ENCODE measurements at places on chromosomes 11 and 22. TPM values are rescaled to one million over a fixed set of nuclear protein-coding genes. Genes with fewer than 3 reads are reported as not detected.

DNA sequence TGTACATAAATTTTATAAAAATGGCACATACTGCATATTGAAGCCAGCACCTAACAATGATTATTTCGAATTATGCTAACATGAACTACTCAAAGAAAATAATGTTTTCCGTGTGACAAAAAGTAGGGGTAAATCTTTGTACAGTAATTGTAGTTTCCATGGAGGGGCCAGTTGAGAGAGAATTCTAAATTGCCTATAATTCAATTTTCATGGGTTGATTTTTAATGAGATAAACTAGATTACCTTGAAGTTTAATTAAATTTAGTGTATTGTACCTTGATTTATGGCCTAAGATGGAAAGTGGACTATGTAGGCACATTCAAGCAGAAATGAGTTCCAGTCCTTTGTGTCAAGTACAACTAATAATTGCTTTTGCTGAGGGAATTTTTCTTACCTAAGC lies 5.0 kb downstream of the APLP2 start:
- no peaks in the 10 kb centered on the region for H3K27me3 ChIP-seq
- DNase-seq: no peak
- no peak overlapping the region for H3K27ac ChIP-seq
- no peak overlapping the region for H3K4me3 ChIP-seq
- no peaks in the 10 kb centered on the region for H3K36me3 ChIP-seq

DNA sequence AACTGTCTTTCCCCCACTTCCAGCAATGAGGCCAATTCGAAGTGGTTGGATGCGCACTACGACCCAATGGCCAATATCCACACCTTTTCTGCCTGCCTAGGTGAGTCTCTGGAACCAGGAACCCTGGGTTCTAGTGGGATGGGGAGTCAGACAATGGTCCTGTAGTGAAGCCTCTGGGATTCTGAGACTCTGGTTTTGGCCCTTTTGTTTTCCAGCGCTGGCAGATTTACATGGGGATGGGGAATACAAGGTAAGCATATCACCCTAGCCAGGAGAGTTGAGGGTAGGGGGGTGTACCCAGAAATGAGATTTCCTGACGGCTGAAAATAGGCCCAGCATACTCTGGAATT lies 530 bp downstream of the BBS1 start:
- DNase-seq: no peak
- peaks cover 31% of the 10 kb centered on the region for H3K36me3 ChIP-seq
- H3K27me3 ChIP-seq: no peaks in the 10 kb centered on the region
- H3K27ac ChIP-seq: peak overlapping the region; percentile 67
- peaks cover 9% of the 10 kb centered on the region for H3K4me1 ChIP-seq
- H3K4me3 ChIP-seq: peak overlapping the region; percentile 84

GRCh38 chr11:37657645-37658044 lies 1059.6 kb upstream of the RAG2 start:
- H3K4me3 ChIP-seq: no peak overlapping the region
- no peak for DNase-seq
- no peaks in the 10 kb centered on the region for H3K36me3 ChIP-seq
- no peak overlapping the region for H3K27ac ChIP-seq
- H3K4me1 ChIP-seq: no peaks in the 10 kb centered on the region

- DNase-seq: no peak
- no peak overlapping the region for H3K4me3 ChIP-seq
- no peaks in the 10 kb centered on the region for H3K27me3 ChIP-seq
- no peaks in the 10 kb centered on the region for H3K4me1 ChIP-seq
- H3K27ac ChIP-seq: no peak overlapping the region
These were observed 68.9 kb downstream of the C11orf65 start for GRCh38 chr11:108398439-108398838.

GRCh38 chr22:38824585-38824984 lies 19.2 kb downstream of the NPTXR start:
- no peaks in the 10 kb centered on the region for H3K27me3 ChIP-seq
- no peak for DNase-seq
- H3K4me1 ChIP-seq: no peaks in the 10 kb centered on the region
- H3K27ac ChIP-seq: no peak overlapping the region
- H3K36me3 ChIP-seq: peaks cover 3% of the 10 kb centered on the region

DNA sequence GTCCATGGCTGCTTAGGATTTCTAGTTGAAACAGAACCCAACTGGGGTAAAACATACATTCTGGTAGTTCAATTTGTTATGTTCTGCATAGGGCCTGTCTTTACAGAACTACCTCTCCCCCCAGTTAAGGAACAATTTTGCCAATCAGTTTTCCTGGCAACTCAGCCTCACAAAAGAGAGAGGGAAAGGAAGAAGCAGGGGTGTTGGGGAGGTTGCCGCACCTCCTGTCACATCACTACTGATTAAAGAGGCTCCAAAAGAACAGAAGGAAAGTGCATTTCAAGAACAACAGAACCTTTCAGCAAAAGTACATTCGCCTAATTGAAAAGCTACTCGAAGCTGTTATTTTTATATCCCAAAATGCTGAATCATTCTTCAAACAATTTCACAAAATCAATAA lies 217.6 kb downstream of the CADM1 start:
- no peaks in the 10 kb centered on the region for H3K36me3 ChIP-seq
- no peaks in the 10 kb centered on the region for H3K27me3 ChIP-seq
- no peak overlapping the region for H3K27ac ChIP-seq
- no peak overlapping the region for H3K4me3 ChIP-seq
- no peaks in the 10 kb centered on the region for H3K4me1 ChIP-seq

DNA sequence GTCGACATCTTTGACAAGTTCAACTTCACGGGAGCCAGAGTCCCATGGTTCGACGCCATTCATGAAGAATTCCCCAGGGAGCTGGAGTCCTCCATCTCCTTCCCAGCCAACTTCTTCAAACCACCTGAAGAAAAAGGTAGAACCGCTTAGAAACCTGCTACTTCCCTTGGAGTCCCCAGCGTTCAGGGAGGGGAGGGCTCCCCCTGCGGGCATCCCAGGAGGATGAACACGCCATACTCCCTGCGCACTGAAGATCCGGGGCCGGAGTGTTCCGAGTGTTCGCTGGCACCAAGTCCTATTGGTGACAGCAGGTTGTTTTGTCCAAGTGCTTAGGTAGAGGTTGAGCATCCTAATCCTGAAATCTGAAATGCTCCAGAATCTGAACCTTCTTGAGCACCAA lies 51.7 kb upstream of the PRODH start:
- no peak overlapping the region for H3K27ac ChIP-seq
- DNase-seq: no peak
- no peaks in the 10 kb centered on the region for H3K4me1 ChIP-seq
- H3K4me3 ChIP-seq: no peak overlapping the region
- H3K36me3 ChIP-seq: no peaks in the 10 kb centered on the region
- no peaks in the 10 kb centered on the region for H3K27me3 ChIP-seq

DNA sequence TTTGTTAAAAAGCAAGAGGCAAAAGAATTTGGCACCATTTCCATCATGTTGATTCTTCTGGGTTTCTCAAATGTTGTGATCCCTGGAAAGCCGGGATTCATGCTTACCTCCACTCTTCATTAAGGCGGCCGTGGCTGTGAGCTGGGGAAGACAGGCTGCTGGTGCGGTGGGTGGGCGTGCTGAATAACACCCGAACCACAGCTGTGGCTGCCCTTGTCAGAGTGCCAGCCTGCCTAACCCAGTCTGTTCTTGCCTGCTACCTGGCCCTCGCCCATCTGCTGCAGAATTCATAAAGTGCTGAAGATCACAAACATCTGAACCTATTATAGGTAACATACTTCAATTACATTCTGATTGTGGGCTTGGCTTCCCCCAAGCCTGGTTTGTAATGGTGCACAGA lies 95.8 kb upstream of the RCN1 start:
- H3K4me1 ChIP-seq: peaks cover 6% of the 10 kb centered on the region
- DNase-seq: no peak
- no peak overlapping the region for H3K4me3 ChIP-seq
- H3K27me3 ChIP-seq: no peaks in the 10 kb centered on the region

- no peak overlapping the region for H3K27ac ChIP-seq
- DNase-seq: no peak
- no peaks in the 10 kb centered on the region for H3K36me3 ChIP-seq
These were observed 48.0 kb downstream of the YAP1 start for GRCh38 chr11:102158164-102158735.

GRCh38 chr11:128525411-128526243 lies 61.7 kb downstream of the ETS1 start:
- H3K27me3 ChIP-seq: no peaks in the 10 kb centered on the region
- H3K27ac ChIP-seq: no peak overlapping the region
- no peak overlapping the region for H3K4me3 ChIP-seq
- H3K36me3 ChIP-seq: no peaks in the 10 kb centered on the region
- DNase-seq: peak; percentile 24

- no peak overlapping the region for H3K27ac ChIP-seq
- no peaks in the 10 kb centered on the region for H3K27me3 ChIP-seq
- no peaks in the 10 kb centered on the region for H3K36me3 ChIP-seq
- H3K4me1 ChIP-seq: peaks cover 30% of the 10 kb centered on the region
These were observed 187.8 kb downstream of the DDX10 start for GRCh38 chr11:108852701-108853100.

GRCh38 chr11:587978-588380 lies 11.7 kb downstream of the PHRF1 start:
- H3K27me3 ChIP-seq: no peaks in the 10 kb centered on the region
- no peak overlapping the region for H3K4me3 ChIP-seq
- DNase-seq: no peak
- no peak overlapping the region for H3K27ac ChIP-seq
- H3K36me3 ChIP-seq: peaks cover 87% of the 10 kb centered on the region
- peaks cover 3% of the 10 kb centered on the region for H3K4me1 ChIP-seq

- H3K27me3 ChIP-seq: no peaks in the 10 kb centered on the region
- peak; percentile 24 for DNase-seq
These were observed 893.5 kb downstream of the TBC1D22A start for GRCh38 chr22:47655930-47656329.

DNA sequence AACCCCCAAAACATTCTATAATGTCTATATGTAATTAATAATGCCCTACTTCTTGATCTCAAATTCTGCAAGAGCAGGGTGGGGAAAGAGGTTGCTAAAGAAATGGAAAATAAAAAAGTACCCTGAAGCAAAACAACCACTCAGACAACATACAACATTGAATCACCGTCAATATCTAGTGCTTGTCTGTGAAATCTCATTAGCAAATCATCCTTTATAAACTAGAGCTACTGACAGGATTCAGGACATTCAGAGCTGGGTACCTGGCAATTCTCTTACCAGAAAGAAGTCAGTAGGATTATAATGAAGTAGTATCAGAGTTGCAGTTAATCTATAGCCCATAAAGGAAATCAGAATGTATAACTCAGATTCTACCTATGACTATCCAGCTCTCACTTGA lies 143.2 kb downstream of the CADM1 start:
- H3K36me3 ChIP-seq: no peaks in the 10 kb centered on the region
- no peaks in the 10 kb centered on the region for H3K27me3 ChIP-seq
- H3K4me3 ChIP-seq: no peak overlapping the region
- no peaks in the 10 kb centered on the region for H3K4me1 ChIP-seq
- H3K27ac ChIP-seq: no peak overlapping the region
- DNase-seq: no peak

GRCh38 chr11:17544181-17544622 lies at the start of gene USH1C:
TSS of gene USH1C (minus strand) at chr11:17544416. CDS start at chr11:17544307, 109 bp downstream.
- peaks cover 3% of the 10 kb centered on the region for H3K4me1 ChIP-seq
- peak within 1 kb of the TSS; percentile 18 for H3K4me3 ChIP-seq
- peaks cover 8% of the 10 kb centered on the region for H3K27me3 ChIP-seq
- H3K36me3 ChIP-seq: no peaks in the 10 kb centered on the region

DNA sequence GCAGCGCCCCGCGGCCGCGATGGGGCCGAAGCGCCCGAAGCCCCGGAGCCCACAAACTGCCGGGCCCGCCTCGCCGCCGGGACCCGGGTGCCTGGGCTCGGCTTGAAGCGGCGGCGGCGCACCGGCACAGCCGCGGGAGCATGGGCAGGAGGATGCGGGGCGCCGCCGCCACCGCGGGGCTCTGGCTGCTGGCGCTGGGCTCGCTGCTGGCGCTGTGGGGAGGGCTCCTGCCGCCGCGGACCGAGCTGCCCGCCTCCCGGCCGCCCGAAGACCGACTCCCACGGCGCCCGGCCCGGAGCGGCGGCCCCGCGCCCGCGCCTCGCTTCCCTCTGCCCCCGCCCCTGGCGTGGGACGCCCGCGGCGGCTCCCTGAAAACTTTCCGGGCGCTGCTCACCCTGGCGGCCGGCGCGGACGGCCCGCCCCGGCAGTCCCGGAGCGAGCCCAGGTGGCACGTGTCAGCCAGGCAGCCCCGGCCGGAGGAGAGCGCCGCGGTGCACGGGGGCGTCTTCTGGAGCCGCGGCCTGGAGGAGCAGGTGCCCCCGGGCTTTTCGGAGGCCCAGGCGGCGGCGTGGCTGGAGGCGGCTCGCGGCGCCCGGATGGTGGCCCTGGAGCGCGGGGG lies 346 bp downstream of the FJX1 start:
- DNase-seq: no peak
- H3K27ac ChIP-seq: peak overlapping the region; percentile 79
- H3K36me3 ChIP-seq: no peaks in the 10 kb centered on the region
- no peaks in the 10 kb centered on the region for H3K27me3 ChIP-seq

GRCh38 chr11:72389116-72389515 lies 45.2 kb downstream of the CLPB start:
- no peak overlapping the region for H3K4me3 ChIP-seq
- DNase-seq: peak; percentile 55
- H3K4me1 ChIP-seq: no peaks in the 10 kb centered on the region
- no peaks in the 10 kb centered on the region for H3K36me3 ChIP-seq

- no peak for DNase-seq
- peak overlapping the region; percentile 18 for H3K4me3 ChIP-seq
- H3K4me1 ChIP-seq: peaks cover 83% of the 10 kb centered on the region
- no peaks in the 10 kb centered on the region for H3K27me3 ChIP-seq
- H3K36me3 ChIP-seq: peaks cover 3% of the 10 kb centered on the region
These were observed 68.6 kb downstream of the LRP5 start for GRCh38 chr11:68380786-68381622.

Gene DAGLA
- 4.9 TPM for total RNA-seq

Gene ARHGAP20
- total RNA-seq: 6.8 TPM

Gene CD3D
- 0.83 TPM for total RNA-seq

Gene KIRREL3
- total RNA-seq: 1.7 TPM

Gene MISFA
- total RNA-seq: 7.1 TPM

Gene AIP
- 117 TPM for total RNA-seq

Gene MS4A13
- total RNA-seq: not detected
